Fibroblast of skin of left quadriceps (primary cell): ENCODE measurements at places on chromosomes 11 and 22.

- DNase-seq = no peak
Observed at GRCh38 chr11:23973244-23973643, 523.6 kb upstream of the LUZP2 start.

DNA sequence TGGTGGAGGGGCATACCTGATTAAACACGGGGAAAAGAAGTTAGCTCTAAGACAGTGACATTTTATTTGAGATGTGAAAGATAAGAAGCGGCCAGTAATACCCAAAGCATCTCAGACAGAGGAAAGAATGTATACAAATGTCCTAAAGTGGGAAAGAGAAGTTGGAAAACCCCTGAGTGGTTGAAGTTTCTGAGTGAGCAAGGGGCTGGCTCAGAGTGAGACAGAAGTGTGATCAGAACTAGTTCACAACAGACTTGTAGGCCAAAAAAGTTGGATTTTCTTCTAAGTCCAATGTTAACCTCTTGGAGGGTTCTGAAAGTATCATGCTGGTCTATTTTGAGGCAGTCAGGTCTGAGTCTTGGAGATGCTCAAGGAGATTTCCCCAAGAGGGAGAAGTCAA, 608.7 kb downstream of the SOX6 start:
- no peak for DNase-seq

- no peak for DNase-seq
Observed at GRCh38 chr22:29141078-29141688, 64.5 kb upstream of the EMID1 start.

- DNase-seq = no peak
Observed at GRCh38 chr11:50164050-50164449, 131.4 kb downstream of the OR4C45 start.

DNA sequence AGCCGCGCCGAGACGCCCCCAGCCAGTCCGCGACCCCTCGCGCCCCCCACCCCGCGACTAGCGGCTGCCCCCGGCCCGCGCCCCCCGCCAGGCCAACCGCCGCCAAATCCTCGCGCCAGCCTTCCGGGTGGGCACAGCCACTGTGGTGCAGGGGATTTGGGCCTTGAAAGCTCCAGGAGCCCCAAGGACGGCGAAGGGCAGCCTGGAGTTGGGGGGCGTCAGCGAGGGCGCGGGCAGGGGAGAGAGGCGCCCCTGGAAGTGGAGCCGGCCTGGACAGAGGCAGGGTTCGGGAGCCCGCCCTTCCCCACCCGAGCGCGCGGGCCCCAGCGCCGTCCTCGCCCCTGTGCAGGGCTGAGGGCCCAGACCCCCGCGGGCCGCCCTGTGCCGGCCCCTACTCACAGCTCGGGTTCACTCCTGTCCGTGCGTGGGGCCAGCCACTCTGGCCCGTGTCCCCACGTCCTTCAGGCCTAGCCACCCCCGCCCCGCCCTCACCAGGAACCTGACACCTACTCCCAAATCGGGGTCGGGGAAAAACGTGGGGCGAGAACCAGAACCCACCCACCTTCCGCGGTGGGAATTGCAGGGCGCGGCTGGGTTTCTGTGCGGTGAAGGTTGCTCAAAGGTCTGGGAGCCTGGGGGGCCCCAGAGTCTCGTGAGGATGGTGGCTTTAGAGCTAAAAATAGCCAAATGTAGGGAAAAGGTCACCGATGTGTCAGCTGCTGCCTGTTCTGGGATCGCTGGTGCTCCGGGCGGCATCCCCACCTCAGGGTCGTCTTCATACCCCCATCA, at the start of gene CPT1B:
CPT1B (minus strand) TSS at position 441 of the 789 bp plus-strand sequence. CDS start 512 bp downstream, outside the sequence.
- DNase-seq = no peak

DNA sequence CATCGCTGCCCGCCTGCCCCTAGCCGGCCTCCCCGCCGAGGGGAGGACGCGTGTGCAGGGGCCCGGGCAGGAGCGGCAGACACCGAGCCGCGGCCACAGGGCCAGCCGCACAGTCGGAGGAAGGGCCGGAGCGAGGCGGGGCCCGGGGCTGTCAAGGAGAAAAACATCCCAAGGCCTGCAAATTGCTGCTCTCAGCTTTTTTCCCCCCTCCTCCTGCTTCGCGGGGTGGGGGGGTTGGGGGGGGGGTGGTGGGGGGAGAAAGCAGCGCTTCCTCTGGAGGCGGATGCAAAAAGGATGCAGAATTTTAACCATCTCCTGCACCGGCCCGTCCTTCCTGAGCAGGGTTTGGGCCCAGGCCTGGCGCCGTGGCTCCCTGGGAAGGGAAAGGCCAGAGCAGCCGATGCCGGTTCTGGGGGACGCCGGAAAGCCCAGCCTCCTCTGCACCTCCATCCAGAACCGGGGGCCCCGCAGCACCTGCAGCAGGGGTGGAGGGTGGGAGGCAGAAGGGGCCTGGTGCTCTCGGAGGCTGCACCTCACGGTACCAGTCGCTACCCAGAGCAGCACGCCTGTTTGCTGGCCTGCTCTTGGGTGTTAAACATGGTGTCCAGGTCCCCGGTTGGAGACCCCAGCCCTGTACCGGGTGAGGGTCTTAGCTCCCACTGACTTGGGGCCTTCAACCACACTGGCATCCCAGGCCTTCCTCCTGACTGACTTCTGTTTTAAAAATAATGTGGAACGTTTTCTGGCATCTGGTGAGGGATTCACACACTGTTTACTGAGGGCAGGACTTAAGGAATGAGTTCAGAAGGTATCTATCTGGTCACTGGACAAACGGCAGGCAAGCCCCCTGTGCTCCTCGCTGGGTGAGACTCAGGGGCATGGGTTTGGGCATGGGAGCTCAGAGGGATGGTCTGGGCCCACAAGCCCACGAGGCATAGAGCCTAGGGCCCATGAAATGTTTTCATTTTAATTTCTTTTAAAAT, 77.4 kb upstream of the WNT7B start:
- no peak for DNase-seq

DNA sequence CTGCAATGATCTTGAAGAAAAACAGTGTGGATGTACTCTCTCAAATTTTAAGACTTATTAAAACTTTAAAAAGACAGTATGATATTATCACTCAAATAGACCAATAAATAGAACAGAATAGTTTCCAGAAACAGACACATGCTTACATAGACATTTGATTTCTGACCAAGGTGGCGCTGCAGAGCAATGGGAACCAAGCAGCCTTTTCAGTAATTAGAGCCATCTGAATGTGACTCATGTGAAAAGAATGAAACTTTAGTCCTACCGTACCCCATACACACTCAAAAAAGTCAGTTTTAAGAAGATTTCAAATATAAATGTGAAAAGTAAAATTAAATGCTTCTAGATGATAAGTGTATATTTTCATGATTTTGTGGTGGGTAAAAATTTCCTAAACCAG, 74.2 kb upstream of the MS4A8 start:
- DNase-seq = no peak

DNA sequence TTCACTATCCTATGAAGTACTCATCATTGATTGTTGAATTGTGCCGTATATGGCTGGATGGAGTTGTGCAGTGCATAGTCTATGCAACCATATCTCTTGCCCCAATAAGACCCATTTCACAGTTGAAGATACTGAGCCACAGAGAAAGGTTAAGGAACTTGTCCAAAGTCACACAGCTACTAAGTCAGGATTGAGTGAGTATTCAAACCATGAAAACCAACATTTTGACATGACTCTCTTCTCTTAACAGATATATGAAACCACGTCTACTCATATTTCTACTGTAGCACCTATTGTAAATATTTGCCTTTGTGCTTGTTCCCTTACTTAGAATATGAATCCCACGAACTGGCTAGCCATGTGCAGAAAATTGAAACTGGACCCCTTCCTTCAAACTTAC, 58.1 kb downstream of the MAML2 start:
- no peak for DNase-seq

GRCh38 chr11:26675233-26675928, 46.5 kb downstream of the SLC5A12 start:
- no peak for DNase-seq

- DNase-seq = no peak
Observed at GRCh38 chr22:41898645-41899044, 16.2 kb downstream of the SHISA8 start.

DNA sequence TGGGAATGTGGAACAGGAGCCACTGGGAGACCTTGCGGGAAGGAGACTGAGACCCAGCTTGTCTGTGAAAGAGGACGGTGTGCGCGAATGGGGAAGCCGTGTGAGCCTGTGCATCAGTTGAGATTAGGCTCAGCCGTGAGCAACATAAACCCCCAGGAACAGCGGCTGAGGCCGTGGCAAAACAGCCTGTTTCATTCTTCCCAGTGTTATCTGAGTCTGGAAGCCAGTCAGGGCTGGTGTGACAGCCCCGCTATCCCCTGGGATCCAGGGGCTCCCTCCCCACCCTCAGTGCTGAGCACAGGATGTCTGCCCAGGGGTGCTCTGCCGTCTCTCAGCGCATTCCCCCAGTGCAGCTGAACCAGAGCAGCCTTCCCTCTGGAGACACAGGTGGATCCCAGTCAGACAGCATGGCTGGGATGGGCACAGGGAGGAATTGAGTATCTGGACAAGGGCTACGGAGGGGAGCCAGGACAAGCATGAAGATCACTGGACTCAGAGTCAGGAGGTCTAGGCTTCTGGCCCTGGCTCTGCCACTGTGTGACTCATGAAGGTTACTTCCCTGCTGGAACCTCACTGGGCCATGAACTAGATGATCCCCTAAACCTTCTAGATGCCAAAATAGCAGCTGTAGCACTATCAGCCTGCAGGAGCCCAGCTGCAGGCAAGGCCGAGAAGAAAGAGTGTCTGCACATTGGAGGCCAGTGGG, 8.6 kb downstream of the OAF start:
- DNase-seq = no peak

DNA sequence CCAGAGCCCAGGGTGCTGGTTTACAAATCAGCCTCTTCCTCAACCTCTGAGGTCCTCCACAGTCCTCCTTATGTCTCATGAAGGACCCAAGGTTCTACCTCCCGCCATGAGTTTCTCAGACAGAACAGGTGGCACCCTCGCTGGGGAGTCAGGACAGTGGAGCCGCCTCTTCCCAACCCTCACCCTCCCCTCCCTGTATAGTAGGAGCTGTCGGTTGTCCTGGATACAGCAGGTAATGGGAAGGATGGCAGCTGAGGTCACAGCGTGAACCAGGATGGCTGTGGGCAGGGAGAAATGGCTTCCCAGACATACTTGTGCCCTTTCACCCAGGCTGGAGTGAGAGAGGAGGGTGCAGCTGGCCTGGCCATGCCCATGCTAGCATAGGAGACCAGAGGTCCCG, 134.6 kb downstream of the CHST1 start:
- DNase-seq = no peak

DNA sequence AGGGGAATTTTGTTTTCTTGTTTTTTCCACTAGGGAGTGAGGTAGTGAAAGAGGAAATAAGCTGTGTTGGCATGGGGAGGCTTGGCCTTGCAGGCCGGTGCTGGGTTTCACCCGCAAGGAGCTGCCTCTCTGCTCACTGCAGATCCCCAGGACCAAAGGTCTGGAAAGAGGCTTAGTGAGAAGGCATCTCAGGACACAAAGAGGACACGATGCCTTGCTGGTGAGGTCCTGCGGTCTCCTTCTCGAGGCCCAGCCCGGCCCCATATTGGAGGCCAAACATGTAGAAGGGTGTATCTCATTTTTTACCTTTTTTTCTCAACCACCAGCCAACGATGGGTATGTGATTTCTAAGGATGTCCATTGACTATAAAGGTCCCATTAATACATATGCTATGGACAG, 17.6 kb downstream of the TIMP3 start:
- no peak for DNase-seq

DNA sequence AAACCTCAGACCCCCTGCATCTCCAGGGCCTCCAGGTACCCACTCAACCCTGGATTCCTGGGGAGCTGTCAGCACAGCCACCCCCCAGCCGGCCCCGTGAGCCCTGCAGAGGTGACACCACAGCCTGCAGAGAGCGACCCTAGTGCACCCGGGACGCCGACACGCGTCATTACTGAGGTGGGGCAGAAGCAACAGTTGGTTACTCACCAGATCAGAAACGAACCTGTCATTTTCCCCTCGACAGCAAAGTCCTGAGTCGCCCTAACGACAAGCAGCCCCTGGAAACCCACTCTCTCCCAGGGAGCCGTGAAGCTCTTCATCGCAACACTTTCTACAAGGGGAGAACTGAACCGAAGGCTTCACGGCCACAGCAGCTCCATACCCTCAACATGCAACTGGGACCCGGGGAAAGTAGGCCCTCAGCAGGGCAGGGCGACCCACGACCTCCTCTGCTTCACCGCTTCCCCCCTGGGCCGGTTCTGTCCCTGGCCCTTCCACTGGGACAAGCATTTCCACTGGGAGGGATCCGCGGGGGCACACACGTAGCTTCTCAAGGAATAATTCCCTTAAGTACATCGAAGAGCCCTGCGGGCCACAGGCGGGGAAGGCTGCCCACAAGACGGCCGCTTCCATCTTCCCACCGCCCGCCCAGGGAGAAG, 1.6 kb downstream of the BRD1 start:
- DNase-seq = no peak

DNA sequence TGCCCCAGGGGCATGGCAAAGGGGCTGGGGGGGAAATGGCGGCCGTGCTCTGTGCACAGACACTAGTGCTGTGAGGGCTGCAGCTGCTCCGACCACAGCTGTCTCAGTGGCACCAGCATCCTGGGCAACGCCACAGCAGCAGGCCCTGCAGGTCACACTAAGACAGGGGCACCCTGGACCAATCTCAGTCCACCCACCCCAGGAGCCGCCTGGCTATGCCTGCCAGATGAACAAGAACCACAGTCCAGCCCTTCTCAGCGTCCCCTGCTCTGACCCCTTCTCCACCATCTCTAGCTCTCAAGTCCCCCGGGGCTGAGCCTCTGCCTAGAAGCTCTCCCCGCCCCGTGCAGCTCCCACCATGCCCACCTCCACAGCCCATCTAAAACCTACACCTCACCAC, 16.5 kb downstream of the TUBGCP6 start:
- no peak for DNase-seq

GRCh38 chr11:17328871-17329494, 22.6 kb upstream of the NCR3LG1 start:
- DNase-seq = no peak

- peak; percentile 37 for DNase-seq
Observed at GRCh38 chr11:125902927-125903710, at the start of gene PUS3. Gene PUS3 (minus strand): TSS chr11:125903206. CDS start chr11:125896284, 6,922 bp downstream.

GRCh38 chr11:113839842-113840241, 35.5 kb downstream of the USP28 start:
- DNase-seq = no peak

- no peak for DNase-seq
Observed at GRCh38 chr11:57359896-57360690, 20.9 kb downstream of the PRG3 start.

DNA sequence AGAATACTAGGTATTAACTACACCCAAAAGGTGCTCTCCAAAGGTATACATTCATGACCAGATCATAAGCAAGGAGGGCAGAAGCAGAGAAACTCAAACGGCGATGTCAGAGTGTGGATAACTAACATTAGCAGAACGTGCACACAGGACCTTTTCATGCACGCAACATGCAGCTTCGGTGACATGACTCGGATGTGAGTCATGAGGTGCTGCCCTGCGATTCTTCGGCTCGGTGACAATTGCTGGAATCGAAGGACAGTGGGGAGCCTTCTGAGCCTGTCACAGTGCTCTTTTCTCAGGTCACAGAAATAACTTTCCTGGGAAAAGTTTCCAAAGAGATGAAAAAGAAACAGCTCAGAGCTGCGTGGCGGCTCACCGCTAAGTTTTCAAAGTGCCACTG, 418.5 kb upstream of the SYN3 start:
- DNase-seq = no peak

GRCh38 chr11:118957968-118958367, 1.9 kb downstream of the UPK2 start:
- DNase-seq = no peak

- no peak for DNase-seq
Observed at GRCh38 chr11:111693224-111693937, 72.8 kb downstream of the PPP2R1B start.
